ENCODE measurements at places on chromosomes 12 and 14. TPM values are rescaled to one million over a fixed set of nuclear protein-coding genes. Genes with fewer than 3 reads are reported as not detected.

The C1QL4 gene
- not detected for polyA plus RNA-seq

The NID2 gene
- not detected for polyA plus RNA-seq

The CD69 gene
- 0.66 TPM for polyA plus RNA-seq

The CLEC7A gene
- 3.2 TPM for polyA plus RNA-seq

The OTOGL gene
- 0.36 TPM for polyA plus RNA-seq

The PLEKHD1 gene
- 0.92 TPM for polyA plus RNA-seq

The MAP3K9 gene
- 0.13 TPM for polyA plus RNA-seq

The CLEC4E gene
- not detected for polyA plus RNA-seq

The FAM181A gene
- polyA plus RNA-seq = 0.22 TPM

The SYNE3 gene
- 40.4 TPM for polyA plus RNA-seq

The GXYLT1 gene
- polyA plus RNA-seq = not detected

The GZMH gene
- 0.33 TPM for polyA plus RNA-seq

The C12orf50 gene
- 0.48 TPM for polyA plus RNA-seq

The FAM222A gene
- polyA plus RNA-seq = 4.2 TPM

The GPR33 gene
- not detected for polyA plus RNA-seq

The KCNMB4 gene
- 15.2 TPM for polyA plus RNA-seq

The IGF1 gene
- 34.7 TPM for polyA plus RNA-seq

The LRTM2 gene
- polyA plus RNA-seq = 0.89 TPM

The SLC5A8 gene
- polyA plus RNA-seq = not detected

The MGAT4C gene
- polyA plus RNA-seq = 2.2 TPM

The SPTLC2 gene
- polyA plus RNA-seq = 19.8 TPM

The PRR4 gene
- polyA plus RNA-seq = 2.3 TPM

The TAS2R42 gene
- polyA plus RNA-seq = not detected

The ANKRD33 gene
- polyA plus RNA-seq = 0.16 TPM

The KCNC2 gene
- 0.74 TPM for polyA plus RNA-seq

The CCDC184 gene
- polyA plus RNA-seq = 1.1 TPM
